ENCODE measurements at places on chromosomes 16 and 17.

DNA sequence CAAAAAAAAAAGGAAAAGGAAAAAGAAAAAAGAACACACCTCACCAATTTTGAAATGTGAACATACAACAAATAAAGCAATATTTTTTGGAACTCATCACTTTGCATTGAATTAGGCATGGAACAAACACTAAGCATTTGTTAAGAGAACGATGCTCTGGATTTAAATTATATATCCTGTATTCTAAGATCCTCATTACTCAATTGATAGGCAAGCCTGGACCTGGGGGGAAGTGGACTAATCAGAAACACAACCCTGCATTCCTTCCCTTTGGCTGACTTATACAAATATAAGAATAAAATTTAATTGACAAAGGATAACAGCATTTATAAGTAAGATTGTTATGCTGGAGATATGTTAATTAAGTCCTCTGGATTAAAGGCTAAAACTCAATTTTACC is 2.2 kb downstream of the GJC1 start:
- no peak for DNase-seq

DNA sequence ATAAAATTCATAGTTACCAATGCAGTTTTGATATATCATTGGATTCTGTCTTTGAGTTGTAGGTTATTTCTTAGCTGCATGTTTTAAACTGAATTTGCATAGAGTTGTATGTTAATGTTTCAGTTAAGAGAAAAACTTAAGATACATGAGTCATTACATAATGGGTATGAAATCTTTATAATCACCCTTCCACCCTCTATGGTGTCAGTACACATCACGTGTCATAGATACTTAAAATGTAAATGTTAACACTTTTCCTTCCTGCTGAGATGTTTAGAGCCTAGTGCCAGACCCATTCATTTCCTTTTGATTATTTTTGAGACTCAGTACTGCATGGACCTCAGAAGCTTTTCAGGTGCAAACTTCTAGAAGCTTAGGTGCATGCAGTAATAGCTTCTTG is 20.5 kb downstream of the ZNF207 start:
- DNase-seq = no peak

DNA sequence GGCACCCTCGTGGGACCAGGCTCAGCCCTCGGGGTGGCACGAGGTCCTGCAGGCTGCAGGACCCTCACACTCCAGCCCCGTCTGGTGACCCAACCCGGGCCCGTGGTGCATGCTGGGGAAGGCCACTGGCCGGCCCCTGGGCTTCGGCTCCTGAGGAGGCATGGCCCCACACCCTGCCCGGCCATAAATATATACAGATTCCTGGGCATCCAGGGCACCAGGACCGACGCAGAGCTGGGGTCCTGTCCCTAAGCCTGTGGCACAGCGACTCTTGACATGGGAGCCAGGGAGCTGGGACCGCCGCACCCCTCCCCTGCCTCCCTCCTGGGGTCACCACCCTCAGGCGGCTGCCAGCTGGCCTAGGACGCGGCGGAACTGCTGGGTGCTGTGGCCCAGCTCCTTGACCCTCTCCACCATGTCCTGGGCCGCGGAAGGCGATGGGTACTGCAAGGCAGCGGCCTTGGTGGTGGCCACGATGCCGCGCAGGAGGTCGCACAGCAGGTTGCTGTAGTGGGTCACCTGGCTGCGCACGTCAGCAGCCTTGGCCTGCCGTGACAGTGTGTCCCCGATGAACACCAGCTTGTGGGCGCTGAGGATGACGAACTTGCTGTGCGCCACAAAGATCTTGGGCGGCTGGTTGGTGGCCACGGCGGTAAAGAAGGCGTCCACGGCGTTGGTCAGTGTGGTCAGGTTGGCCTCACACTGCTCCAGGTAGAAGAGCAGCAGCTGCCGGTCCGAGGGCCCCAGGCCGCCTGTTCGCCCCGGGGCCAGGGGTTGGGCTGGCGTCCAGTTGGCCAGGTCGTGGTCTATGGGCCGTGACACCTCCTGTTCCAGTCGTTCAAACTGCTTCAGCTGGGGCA is 10.6 kb downstream of the CTRB1 start:
- DNase-seq = no peak

GRCh38 chr17:62871291-62871690 is 63.2 kb upstream of the MARCHF10 start:
- DNase-seq = no peak

- DNase-seq = peak; percentile 87
Observed at GRCh38 chr17:10292057-10292937, 80.5 kb downstream of the MYH13 start.

GRCh38 chr16:19559242-19559910 is 3.9 kb downstream of the VPS35L start:
- DNase-seq = peak; percentile 63

DNA sequence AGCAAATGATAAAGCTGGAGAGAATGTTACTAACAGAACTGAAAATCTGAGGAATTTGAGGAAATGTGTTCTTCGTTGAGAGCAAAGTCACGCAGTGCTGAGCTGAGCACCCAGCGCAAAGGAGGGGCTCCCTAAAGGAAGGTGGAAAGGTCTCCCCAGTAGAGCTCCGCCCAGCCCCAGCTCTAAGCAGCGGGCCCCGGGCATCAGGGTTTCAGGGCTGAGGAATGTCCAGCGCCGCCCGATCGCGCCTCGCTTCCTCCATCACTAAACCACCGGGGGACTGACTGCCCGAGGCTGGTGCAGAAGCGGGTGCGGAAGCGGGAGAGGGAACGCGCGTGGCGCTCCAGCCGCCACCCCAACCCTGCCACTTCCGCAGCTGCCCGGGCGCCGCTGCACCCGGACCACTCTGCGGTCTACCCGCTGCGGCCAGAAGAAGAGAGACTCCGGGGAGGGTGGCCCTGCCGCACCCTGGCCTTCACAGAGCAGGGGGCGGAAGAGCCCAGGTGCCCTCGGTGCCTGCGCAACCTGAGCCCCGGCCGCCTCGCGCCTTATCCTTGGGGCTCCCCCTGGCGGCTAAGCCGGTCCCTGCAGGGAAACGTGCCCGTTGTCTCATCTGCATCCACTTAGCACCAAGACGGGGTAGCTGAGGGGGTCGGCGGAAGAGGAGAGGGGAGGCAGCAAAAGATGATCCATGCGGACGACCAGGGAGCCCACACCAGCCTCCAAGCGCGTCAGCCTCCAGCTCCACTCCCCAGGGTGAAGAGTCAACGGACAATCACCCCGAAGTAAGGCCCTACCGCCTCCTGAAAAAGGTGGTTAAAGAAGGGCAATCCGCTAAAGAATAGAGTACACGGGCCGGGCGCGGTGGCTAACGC is 12.4 kb upstream of the GUCY2D start:
- DNase-seq = peak; percentile 85

GRCh38 chr16:88023786-88024185 is 72.6 kb downstream of the BANP start:
- no peak for DNase-seq

- DNase-seq = no peak
Observed at GRCh38 chr17:14321476-14321949, 20.6 kb downstream of the HS3ST3B1 start.

- no peak for DNase-seq
Observed at GRCh38 chr17:43613917-43614316, 47.8 kb downstream of the MEOX1 start.

GRCh38 chr17:41176744-41177387 is 1.2 kb downstream of the KRTAP4-2 start:
- no peak for DNase-seq

DNA sequence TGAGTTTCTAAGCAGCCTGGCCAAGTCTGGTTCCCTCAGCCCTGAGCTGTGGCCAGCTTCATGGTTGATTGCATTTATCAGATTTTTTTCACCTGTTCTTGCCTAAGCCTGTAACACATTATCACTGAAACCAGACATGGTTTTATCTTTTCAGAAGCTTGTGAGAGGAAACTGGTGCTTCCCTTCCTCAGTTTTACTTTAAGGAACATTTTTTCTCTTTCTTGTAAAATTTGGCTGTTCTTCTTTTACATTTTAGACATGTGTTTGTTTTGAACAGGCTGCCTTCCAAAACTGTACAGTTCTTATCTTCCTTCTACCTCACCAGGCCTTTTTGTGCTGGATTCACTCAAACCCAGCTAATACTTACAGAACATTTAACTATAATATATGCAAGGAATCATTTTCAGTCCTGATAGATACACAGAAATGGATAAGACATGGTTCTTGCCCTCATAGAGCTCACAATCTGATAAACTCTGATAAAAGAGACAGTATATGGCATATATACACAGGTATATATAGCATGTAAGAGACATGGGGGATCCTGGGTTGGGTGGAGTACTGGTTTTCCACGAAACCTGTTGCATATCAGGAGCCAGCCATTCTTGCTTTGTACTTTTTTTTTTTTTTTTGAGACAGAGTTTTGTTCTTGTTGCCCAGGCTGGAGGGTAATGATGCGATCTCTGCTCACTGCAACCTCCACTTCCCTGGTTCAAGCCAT is 44.5 kb downstream of the ZNRF1 start:
- no peak for DNase-seq

DNA sequence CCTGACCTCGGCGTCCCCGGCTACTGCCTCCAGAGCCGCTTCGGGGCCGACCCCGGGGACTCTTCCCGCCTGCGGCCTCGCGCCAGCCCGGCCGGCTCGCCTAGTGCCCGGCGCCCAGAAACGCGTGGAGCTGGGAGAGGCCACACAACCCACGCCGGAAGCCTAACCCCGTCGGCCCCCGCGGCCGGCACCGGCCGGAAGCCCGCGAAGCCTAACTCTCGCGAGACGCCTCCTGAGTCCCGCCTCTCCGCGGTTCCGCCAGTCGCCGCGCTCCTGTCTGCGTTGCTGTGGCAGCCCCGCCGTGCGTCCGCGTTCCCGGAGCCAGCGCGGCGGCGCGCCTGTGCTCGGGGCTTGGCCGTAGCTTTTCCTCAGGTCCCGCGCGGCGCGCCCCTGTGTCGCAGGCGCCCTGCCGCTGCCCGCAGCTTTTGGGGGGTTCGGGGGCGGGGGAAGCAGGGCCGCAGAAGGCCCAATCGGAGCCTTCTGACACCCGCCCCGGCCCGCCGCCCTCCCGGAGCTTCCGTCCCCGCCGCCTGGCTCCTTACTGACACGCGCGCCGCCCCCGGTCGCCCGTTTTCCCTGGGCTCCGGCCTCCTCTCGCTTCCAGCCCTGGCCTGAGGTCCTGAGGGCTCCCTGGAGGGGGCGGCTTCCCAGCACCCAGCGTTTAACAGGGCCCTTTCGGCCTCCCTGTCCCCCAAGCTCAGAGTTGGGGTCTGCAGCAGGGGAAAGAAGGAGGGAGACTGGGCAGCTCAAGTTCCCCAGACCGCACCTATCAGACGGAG is 21.7 kb downstream of the NPTX1 start:
- DNase-seq = peak; percentile 98

DNA sequence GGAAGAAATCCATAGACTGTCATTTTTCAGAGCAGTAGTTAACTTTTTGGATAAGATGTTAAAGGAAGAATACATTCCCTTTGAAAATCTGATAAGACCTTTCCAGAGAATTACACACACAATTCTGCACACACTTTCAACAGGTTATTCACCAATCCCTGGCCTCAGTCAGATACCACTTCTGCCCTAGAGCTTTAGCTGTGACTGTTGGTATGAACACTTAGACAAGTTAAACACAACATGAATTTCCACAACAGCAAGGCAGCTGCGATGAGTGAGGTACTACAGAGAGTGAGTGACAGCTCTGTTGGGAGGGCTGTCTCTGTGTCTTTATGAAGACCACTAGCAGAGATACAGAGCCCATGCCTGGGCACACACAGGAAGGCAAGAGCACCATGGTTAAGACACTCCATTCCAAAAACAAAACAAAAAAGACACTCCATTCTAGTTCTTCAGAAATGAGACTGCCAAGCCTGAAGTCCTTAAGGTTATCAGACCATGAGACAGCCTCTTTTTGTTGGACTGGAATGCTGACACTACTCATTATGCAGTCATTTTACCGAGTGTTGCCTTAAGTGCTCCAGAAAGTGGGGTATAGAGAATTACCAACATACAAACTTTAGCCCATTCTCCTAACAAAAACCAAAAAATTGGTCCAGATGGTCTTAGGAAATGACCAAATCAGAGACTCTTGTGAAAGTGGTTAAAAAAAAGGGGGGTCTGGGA is 42.4 kb downstream of the TOM1L2 start:
- DNase-seq = no peak

DNA sequence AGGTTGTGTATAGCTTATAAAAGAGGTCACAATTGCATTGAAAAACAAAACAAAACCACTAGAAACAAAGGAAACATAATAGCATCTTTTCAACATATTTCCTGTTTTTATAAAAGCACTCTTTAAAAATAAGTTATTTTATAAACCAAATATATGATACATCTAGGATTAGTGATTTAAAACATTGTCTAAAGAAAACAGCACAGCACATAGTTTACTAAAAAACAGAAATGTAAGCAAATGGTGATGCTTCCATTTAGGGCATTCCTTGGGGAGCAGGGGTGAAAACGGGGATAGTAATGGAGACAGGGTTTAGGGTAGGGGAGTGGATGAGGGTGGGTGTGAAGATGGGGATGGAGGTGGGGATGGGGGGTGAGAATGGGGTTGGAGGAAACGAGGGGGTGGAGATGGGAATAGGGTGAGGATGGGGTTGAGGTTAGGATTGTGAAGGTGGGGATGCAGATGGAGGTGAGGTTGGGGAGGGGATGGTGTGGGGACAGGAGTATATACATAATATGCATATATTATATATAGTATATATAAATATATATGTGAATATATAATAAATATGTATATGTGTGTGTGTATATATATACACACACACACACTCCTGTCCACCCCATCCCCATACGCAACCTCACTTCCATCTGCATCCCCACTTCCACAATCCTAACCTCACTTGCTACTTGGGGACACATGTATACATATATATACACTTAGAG is 1519.5 kb downstream of the CDH11 start:
- no peak for DNase-seq

- DNase-seq = no peak
Observed at GRCh38 chr17:75060434-75061054, 13.5 kb downstream of the KCTD2 start.

DNA sequence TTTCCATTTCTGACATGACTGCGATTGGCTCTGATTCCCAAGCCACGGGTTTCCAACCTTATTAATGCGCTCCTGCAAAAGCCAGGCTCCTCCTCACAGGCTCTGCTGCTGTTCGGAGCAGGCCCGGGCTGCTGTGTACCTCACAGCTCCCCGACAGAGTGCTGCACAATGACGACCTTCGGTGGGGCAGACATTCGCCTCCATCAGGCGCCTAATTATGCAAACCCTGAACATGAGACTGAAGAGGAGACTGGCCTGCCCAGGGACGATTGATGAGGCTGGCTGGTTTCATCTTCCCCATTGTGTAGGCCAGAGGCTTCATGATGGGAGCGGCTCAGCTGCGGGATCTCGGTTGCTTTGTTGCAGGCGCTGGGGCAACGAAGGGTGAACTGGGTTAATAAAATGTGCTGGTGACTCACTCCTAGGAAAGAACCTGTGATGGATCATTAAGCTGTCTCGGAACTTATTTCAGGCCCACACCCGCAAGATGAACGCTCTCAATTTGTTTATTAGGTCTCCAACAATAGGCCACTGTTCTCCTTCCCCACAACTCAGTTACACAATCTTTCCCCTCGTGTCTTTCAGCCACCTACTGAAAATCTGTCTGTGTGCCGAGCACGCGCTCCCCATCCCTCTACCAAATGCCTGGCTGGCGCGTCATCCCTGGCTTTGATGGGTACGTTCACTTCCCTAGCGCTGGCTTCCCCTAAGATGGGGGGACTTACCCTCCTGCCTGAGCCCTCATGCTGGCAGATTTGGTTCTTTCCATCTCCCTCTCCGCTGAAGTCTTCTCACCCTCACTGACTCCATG is 27.2 kb upstream of the TOB1 start:
- DNase-seq = no peak
